ENCODE measurements at places on chromosomes 2 and 18.

DNA sequence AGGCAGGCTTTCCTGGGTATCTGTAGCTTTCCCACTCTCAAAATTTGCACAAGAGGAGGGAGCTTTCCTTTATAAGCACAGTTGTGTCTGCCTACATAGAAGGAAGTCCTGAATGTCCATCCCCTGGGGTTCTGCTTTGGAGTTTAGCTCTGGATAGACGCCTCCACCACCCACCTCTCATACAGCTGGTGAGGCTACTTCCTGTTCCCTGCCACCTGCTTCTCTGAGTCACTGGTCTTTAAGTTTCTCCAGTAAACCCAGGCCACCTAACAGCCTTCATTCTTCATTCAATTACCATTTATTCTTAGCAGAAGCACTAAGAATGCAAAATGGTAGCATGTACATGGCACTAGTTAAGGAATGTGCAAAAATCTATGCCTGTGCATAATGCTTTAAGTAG, 407.8 kb downstream of the CDH2 start:
- DNase-seq, result no peak

GRCh38 chr2:240636563-240637115, 11.4 kb downstream of the GPR35 start:
- DNase-seq, result no peak

GRCh38 chr2:174794851-174795374, 30.6 kb upstream of the CHRNA1 start:
- peak; percentile 28 for DNase-seq

DNA sequence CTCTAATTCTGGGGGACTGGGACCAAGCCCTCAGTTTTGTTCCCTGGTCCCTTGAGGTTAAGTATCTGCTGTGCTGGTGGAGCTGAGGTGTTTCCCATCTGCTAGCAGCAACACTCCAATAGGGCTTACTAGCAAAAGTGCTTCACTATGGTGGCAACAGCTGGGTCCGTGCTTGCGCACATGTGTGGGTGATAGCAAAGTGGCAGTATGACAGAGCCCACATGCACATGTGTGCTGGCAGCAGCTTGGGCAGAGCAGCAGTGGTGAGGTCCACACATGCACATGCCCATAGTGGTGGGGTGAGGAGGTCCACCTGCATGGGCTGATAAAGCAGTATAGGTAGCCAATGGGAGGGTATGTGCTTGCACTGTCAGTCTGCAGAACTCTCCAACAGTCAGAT, 1723.7 kb downstream of the SUCLG1 start:
- DNase-seq, result no peak

DNA sequence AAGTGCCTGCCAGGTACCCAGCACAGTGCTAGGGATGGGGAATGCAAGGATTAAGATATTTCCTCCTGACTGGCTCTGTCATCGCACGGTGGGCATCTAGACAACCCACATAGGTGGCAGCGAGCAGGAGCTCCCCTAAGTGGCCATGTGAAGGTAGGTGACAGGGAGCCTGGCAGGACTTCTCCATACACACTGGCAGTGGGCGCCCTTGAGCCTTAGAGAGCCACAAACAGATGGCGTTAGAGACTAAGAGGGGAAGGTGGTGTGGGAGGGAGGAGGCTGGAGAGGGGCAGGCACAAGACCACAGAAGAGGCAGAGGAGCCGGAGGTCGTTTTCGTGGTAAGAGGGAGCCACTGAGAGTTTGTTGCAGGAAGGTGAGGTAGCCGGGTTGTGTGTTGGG, 15.2 kb downstream of the PRELID3A start:
- DNase-seq, result no peak

- no peak for DNase-seq
Measured at GRCh38 chr2:218019411-218020060, 16.7 kb upstream of the TNS1 start.

- DNase-seq, result no peak
Measured at GRCh38 chr2:49044350-49045079, 109.8 kb downstream of the FSHR start.

GRCh38 chr2:202116691-202117090, 43.6 kb downstream of the KIAA2012 start:
- DNase-seq, result no peak

DNA sequence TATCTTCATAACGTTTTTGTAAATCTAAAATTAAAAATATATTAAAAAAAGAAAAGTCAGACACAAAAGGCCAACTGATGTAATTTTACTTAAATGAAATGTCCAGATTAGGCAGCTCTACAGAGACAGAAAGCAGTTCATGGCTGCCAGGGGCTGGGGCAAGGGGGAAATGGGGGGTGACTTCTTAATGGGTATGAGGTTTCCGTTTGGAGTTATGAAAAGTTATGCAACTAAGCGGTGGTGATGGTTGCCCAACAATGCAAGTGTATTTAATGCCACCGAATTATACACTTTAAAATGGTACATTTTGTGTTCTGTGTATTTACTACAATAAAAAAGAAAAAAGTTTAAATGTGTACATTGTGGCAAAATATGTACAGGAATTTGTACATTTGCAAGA, 70.2 kb upstream of the TEX51 start:
- no peak for DNase-seq

DNA sequence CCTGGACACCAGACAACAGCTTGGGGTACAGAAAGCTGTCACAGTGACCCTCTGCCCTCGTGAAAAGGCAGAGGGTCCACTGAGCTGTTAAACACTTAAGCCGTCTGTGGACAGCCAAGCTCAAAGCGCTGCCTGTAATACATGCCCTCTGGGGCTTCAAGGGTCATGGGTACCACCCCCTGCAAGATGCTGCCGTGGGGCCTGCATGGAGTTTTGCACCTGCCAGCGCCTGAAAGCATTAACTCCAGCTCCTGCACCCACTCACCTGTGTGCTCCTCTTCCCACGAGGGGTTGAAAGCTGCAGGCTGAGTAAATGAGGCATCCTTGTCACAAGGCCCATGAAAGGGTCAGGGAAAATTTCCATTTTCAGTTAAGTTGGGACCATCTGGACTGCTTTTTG, 70.6 kb upstream of the PHLPP1 start:
- DNase-seq, result no peak

GRCh38 chr2:174683392-174683759, 80.9 kb downstream of the CHRNA1 start:
- peak; percentile 67 for DNase-seq

DNA sequence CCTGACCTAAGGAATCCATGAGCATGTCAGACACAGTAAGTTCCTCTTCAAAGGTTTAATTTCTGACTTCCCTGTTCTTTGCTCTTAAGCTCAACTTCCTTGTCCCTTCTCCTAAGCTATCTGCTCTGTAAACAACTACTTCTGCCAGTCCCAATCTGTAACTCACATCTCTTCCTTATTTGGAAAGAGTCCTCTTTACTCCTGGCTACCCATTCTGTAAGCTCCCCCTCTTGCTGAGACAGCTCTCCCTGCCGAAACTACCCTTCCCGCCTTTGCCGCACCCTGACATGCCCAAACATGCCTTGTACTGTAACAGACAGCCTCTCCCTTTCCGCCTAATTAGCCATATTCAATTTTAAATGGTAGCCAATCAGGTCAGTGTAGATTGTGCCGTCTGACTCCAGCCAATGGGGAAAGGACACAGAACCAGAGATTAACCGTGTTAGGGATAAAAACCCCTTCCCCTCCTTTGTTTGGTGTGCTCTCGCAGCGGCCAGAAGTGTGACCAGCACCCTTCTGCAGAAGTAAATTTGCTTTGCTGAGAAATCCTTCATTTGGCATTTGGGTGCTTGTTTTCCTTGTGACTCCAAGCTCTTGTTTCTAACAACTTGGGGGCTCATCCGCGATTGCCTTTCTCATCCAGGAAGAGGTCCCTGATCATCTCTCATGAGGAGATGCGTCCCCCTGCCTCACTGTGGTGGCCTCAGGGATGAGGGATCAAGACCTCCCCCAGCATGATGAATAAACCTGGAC, 49.0 kb downstream of the PIAS2 start:
- no peak for DNase-seq

Data from AG08395 (cell line).